ENCODE measurements at places on chromosomes 13 and 19. TPM values are rescaled to one million over a fixed set of nuclear protein-coding genes. Genes with fewer than 3 reads are reported as not detected.

CYP4F8 gene
- polyA plus RNA-seq = not detected

GRCh38 chr13:114142640-114143490 lies 10.4 kb upstream of the RASA3 start:
- no peaks in the 10 kb centered on the region for H3K4me1 ChIP-seq
- no peak for DNase-seq

P2RY11 gene
- 6.3 TPM for polyA plus RNA-seq

DNA sequence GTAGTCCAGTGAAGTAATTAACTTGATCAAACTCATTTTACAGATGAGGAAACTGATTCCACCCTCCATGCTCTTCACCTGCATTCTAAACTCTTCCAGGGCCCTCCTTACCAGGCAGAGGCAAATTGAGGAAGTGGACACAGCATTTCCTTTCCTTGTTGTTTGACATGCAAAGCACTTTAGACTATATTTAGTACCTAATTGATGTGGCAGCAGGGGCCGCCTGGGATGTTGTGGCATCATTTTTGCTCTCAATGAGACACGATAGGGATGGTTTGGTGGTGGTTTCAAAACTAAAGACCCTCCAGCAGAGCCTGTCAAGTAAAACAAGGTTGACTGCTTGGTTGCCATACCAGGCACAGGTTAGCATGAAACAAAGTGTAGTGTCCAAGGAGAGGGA lies 7.9 kb downstream of the SIPA1L3 start:
- no peaks in the 10 kb centered on the region for H3K36me3 ChIP-seq
- H3K4me3 ChIP-seq = no peak overlapping the region
- H3K27ac ChIP-seq = no peak overlapping the region
- no peak for DNase-seq

DNA sequence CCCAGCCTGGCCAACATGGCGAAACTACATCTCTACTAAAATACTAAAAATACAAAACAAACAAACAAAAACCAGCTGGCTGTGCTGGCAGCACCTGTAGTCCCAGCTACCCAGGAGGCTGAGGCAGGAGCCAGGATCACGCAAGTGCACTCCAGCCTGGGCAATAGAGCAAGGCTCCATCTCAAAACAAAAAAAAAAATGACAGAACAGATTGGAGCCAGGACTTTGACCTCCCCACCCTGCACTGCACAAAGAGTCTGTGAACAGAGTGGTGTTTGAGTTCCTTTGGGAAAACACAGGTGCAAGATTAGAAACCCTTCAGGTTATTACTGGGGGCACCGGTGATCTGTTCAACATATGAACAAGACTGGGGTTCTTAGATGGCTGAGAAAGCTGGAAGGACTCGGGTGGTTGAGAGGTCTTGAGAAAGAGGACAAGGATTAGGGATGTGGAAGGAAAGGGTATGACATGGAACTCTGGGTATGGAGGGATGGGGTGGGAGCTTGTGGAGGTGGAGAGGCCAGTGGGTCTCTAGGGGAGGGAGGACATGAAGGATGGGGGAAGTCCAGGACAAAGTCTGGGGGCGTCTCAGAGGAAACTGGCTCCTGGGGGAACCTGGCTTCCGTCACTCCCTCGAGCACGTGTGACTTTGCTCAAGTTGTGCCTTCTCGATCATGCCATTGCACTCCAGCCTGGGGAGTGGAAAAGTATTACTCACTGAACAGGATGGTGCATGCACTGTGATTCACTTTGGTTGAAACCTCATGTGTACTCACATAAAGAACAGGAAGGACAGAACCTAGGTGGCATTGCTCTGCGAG lies 25.9 kb downstream of the RCN3 start:
- DNase-seq = peak; percentile 93
- no peak overlapping the region for H3K4me3 ChIP-seq

DNA sequence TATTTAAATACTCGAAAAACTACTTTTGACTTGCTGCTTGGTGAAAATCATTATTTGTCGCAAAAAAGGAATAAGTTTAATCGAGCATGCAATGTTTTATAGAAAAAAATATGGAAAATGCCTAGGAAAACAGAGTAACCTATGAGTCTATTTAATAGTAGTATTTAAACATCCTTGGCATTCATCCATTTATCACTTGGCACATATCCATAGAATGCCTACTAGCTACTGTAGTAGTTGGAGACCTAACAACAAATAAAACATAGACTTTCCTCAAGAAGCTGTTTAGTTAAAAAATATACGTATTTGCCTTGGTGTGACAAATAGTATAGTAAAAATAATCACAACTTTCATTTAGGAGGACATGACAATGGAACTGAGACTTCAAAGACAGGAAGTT lies 302.1 kb downstream of the DIAPH3 start:
- no peaks in the 10 kb centered on the region for H3K27me3 ChIP-seq
- H3K36me3 ChIP-seq = no peaks in the 10 kb centered on the region
- no peak overlapping the region for H3K4me3 ChIP-seq
- no peak overlapping the region for H3K27ac ChIP-seq

Data from small intestine (tissue), 16 donors.